ENCODE measurements at places on chromosomes 2 and 18.

DNA sequence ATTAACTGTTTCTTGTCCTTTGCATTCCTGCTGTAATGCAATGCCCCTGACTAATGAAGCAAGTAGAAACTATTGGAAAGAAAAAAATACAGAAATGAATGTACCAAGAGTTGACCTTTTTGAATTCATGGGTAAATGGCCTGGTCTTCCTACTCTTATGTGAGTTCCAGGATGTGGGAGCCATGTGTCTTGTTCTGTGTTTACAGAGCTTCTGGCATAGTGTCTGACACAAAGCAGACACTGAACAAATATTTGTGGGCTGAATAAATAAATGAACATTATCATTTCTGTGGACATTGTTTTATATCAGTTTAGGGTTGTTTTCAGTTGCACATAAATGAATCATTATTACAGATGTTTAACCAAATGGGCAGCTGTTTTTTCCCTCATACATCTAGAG lies 155.5 kb downstream of the CD8B2 start:
- no peak for DNase-seq

DNA sequence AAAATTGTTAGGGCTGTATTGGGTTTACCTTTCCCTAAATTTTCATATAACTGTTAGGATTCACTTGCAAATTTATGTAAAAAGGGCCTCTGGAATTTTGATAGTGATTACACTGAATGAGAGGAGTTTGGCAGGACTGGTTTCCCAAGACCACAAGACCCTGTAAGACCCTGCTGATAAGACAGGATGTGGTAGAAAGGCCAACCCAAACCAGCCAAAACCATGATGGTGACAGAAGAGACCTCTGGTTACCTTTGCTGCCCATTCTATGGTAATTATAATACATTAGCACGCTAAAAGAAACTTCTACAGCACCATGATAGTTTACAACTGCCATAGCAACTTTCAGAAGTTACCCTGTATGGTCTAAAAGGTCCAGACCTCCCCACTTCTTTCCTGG lies 8.3 kb upstream of the CASP10 start:
- DNase-seq, result no peak

DNA sequence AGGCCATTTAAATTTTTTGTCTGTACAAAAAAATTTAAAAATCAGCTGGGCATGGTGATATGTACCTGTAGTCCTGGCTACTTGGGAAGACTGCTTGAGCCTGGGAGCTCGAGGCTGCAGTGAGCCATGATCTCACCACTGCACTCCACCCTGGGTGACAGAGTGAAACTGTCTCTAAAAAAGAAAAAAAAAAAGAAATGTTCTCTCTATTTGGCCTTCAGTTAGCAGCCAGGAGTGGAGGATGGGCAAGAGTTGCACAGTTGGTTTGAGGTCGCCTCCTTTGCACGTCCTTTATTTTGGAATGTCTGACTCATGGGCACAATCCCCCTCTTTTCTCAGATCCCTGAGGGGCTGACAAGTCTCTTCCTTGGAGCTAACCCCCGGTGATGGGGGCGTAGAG lies 26.3 kb downstream of the ITM2C start:
- DNase-seq, result no peak

- no peak for DNase-seq
Observed at GRCh38 chr18:30485078-30485477, 557.5 kb downstream of the DSC3 start.

- DNase-seq, result no peak
Observed at GRCh38 chr2:121819846-121820245, 64.4 kb downstream of the TSN start.

- DNase-seq, result no peak
Observed at GRCh38 chr2:65046633-65047407, 9.4 kb upstream of the CEP68 start.

- DNase-seq, result no peak
Observed at GRCh38 chr2:73053316-73054114, 18.0 kb downstream of the SFXN5 start.

- DNase-seq, result no peak
Observed at GRCh38 chr2:178452870-178453269, 1.7 kb downstream of the PJVK start.

GRCh38 chr18:50982802-50983179 lies 15.0 kb downstream of the ELAC1 start:
- no peak for DNase-seq

Measured in stimulated activated CD4-positive, alpha-beta T cell treated with anti-CD3 and anti-CD28 coated beads, Interleukin-1b, Interleukin-23, amount 100 ng/mL, for 4 hours (primary cell).